ENCODE measurements at places on chromosomes 4 and X. TPM values are rescaled to one million over a fixed set of nuclear protein-coding genes. Genes with fewer than 3 reads are reported as not detected.

GRCh38 chrX:18129690-18130089, 91.0 kb downstream of the BEND2 start:
- DNase-seq, result peak; percentile 28

DNA sequence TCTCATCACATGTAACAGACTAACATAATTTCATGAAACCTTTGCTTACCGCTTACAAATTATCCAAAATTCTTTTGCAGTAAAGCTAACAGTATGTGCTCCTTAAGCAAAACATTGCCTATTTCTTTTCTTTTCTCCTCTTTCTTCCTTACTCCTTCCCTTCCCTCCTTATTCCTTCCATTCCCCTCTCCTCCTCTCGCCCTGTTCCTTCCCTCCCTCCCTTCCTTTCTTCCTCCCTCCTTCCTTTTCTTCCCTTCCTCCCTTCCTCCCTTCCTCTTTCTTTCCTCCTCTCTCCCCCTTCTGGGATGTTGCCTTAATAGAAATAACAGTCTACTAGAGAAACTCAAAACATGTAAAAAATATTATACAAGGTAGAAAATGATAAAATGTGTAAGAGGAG, 246.4 kb downstream of the TENM3 start:
- DNase-seq, result no peak

VCX3A gene
- not detected for polyA plus RNA-seq

- no peak for DNase-seq
Measured at GRCh38 chrX:113157496-113157895, 316.9 kb upstream of the AMOT start.

- no peak for DNase-seq
Measured at GRCh38 chr4:36884151-36884550, 360.4 kb upstream of the NWD2 start.

WNK3 gene
- polyA plus RNA-seq, result 0.75 TPM
